ENCODE measurements at places on chromosomes 4 and X. TPM values are rescaled to one million over a fixed set of nuclear protein-coding genes. Genes with fewer than 3 reads are reported as not detected.

Gene MPP1
- 22.5 TPM for total RNA-seq

Gene SUPT20HL1
- 0.04 TPM for total RNA-seq

Gene BCAP31
- 94.0 TPM for total RNA-seq

Gene CFAP47
- total RNA-seq, result 0.28 TPM

Gene OPRPN
- not detected for total RNA-seq

Gene FBXW7
- total RNA-seq, result 67.7 TPM

Gene HS6ST2
- total RNA-seq, result 20.6 TPM

Gene RIBC1
- total RNA-seq, result 2.7 TPM

Gene CXCL9
- not detected for total RNA-seq

Gene SYNPO2
- total RNA-seq, result 43.5 TPM

Gene MAGEA6
- total RNA-seq, result not detected

Gene ZNF595
- 27.7 TPM for total RNA-seq

Gene HTN1
- total RNA-seq, result not detected

All from cardiac muscle cell (in vitro differentiated cells and primary cell).